HEK293T (cell line): ENCODE measurements at places on chromosomes 2 and 18.

GRCh38 chr2:100822587-100823248 lies 2.8 kb downstream of the NPAS2 start:
- DNase-seq: no peak

DNA sequence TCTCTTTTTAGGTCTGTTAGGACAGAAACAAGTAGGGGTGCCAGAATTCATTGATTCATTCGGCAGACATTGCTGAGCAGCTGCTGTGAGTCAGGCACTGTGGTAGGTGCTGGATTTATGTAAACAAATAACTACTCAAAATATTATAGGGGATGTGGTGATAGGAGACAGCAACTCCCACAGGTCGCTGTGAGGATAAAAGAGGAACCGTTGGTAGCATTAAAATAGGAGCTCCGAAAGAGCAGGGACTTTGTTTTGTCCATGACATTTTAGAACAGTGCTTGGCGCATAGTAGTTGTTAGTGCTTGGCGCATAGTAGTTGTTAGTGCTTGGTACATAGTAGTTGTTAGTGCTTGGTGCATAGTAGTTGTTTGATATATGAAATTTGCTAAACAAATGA lies 29.2 kb downstream of the ATP6V1C2 start:
- no peak for DNase-seq

DNA sequence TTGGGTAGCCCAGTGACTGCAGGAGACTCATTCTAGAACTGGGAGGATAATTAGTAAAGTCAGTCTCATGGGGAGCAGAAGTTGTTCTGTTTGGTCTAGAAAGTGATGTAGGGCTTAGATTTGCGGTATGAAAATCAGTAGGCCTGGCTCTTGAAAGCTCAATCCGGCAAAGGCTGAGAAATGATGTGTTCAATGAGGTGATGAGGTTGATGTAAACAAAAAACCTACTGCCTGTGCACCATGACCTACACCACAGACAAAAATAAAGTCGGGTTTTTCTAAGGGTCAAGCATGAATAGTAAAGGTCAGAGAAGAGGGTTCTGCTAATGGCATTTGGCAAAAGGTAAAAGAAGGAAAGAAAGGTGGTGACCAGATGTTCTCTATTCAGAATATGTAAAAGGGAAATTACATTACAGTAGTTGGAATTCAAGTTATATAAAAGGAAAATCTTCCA lies 80.8 kb upstream of the COL5A2 start:
- DNase-seq: no peak

- DNase-seq: no peak
Measured at GRCh38 chr18:53797998-53798495, 426.4 kb downstream of the MBD2 start.
